Fibroblast of the aortic adventitia (primary cell): ENCODE measurements at places on chromosomes 16 and 17.

- no peak for DNase-seq
Observed at GRCh38 chr17:57537524-57538410, 207.3 kb downstream of the CCDC182 start.

GRCh38 chr16:275041-275641 is 603 bp downstream of the RGS11 start:
- no peak for DNase-seq

DNA sequence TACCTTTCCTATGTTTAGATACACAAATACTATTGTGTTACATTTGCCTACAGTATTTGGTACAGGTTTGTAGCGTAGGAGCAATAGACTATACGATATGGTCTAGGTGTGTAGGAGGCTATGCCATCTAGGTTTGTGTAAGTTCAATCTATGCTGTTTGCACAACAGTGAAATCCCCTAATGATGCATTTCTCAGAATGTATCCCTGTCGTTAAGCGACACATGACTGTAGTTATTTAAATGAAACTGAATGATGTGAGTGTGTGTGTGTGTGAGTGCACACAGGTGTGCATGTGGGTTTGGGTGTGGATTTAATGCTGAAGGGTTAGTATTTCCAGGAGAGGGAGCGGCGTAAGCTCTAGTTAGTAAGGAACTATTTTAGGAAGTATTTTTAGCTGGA is 34.6 kb upstream of the SMIM36 start:
- no peak for DNase-seq

DNA sequence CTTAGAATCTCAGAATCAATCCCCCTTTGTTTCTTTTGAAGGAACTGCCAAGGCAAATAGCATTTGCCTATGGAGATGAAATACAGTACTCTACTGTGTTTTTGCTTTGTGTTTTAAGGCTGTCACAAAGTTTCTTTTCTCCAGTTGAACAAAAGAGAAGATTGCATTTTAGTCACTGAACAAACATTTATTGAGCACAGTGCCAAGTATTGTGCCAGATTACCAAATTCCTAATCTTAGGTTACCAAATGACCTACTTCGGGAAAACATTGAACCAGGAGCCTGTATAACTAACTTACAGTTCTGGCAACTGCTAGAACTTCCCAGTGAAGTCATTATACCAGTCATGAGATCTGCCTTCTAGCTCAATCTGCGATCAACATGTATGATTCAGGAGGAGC is 3.0 kb upstream of the UBB start:
- peak; percentile 95 for DNase-seq

DNA sequence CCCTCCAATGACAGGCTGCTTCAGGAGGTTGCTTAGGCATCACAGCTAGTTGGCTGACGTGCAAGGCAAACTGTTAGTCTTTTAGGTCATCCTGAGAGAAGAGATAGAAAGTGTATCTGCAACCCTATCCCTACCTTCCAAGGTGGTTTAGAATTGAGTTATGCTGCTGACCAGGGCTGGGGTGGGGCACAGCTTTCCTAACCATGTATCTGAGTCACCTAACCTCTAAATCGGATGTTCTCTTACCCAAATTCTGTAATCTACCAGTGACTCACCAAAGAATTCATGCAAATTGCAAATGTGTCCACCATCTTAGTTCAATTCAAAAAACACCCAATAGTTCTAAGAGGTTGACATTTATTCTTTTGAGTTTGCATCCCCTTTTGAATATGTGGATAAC is 107.2 kb upstream of the DYNLRB2 start:
- no peak for DNase-seq

- peak; percentile 99 for DNase-seq
Observed at GRCh38 chr17:1714980-1715802, 5.0 kb upstream of the TLCD2 start.

DNA sequence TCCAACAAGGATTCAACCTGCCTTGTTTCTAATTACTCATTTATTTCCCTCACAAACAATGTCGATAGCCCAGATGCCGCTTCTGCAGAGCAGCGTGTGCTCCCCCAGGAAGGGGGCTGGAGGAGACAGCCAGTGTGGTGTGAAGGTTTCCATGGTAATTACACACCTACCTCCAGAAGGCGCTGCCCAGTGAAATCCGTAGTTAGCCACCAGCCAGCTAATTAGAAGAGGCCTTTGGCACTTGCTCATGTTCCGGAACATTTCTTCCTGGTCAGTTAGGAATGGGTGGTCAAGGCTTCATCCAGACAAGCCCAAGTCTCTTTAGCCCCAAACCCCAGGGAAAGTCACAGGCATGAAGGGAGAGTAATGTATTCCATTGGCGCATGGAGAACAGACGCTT is 342.5 kb upstream of the C16orf82 start:
- DNase-seq, result no peak

- DNase-seq, result no peak
Observed at GRCh38 chr17:51803161-51803560, 355.4 kb downstream of the CA10 start.

GRCh38 chr17:412211-413015 is 59.8 kb upstream of the RPH3AL start:
- DNase-seq, result peak; percentile 81

GRCh38 chr17:41492771-41493170 is 3.1 kb upstream of the KRT36 start:
- DNase-seq, result peak; percentile 59

DNA sequence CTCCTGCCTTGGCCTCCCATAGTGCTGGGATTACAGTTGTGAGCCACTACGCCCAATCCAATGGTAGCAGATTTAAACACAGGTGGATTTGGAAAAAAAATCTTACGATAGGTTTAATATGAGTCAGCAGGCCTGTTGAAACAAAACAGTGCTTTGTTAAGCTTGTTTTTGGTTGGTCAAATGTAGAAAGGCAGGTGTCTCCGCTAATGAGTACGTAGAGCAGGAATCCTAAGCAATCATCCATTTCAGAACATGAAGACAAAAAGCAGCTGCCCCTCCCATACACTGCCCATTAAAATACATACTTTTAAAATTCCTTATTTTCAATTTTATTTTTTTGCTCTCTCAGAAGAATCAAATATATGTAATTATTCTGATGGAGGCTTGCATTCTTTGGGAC is 1.9 kb upstream of the WWOX start:
- no peak for DNase-seq

- DNase-seq, result no peak
Observed at GRCh38 chr17:74792586-74793105, 16.5 kb upstream of the NAT9 start.

GRCh38 chr17:72953621-72954020 is 138.9 kb downstream of the SLC39A11 start:
- no peak for DNase-seq

GRCh38 chr16:58393138-58393504 is 850 bp downstream of the GINS3 start:
- DNase-seq, result peak; percentile 35
